ENCODE measurements at places on chromosomes 5 and 9. TPM values are rescaled to one million over a fixed set of nuclear protein-coding genes. Genes with fewer than 3 reads are reported as not detected.

Gene SPATA31D4
- total RNA-seq, result not detected

- no peak for DNase-seq
Observed at GRCh38 chr5:125251703-125252102, 505.3 kb upstream of the ZNF608 start.

DNA sequence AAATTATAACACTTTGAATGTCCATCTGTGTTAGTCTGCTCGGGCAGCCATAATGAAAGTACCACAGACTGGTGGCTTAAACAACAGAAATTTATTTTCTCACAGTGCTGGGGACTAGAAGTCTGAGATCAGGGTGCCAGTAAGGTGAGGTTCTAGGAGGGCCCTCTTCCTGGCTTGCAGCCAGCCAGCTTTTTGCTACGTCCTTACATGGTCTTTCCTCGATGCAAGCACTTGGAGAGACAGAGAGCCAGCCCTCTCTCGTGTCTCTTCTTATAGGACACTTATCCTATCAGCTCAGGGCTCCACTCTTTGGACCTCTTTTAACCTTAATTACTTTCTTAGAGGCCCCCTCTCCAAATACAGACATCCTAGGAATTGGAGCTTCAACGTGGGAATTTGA, 351.8 kb downstream of the SPOCK1 start:
- no peak for DNase-seq

DNA sequence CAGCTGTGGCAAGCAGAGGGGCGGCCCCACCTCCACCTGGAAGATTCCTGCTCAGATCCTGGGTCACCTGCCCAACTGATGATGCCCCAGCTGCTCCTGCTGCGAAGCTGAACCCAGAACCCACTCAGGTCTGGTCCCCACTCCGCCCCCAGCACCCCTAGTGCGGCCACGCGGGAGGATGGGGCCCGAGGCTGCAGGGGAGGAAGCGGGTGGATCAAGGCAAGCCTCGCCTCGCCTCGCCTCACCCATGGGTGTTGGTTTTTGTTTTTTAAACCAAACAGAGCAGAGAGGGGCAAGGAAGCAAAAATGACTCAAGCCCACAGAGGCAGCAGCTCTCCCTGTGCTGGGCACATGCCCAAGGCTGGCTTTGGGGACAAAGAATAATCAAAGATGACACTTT, 23.2 kb downstream of the ABO start:
- no peak for DNase-seq

DNA sequence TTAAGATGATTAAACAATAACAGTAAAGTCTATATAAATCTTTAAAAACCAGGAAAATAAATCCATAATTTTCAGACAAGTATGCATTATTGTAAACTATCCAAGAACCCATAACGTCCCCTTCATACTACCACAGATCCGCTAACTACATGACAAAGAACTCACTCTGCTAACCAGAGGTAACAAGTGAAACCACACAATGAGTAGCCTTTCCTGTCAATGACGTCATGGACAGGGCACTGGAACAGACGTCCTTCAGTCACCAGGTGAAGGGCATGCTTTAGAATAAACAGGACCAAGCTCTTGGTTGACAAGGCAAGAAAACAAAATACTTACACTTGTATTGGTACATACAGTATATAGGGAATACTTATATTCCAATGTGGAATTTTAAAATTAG, 45.2 kb downstream of the RNF130 start:
- no peak for DNase-seq

Data from H1 (cell line).